ENCODE measurements at places on chromosomes 5 and 9.

DNA sequence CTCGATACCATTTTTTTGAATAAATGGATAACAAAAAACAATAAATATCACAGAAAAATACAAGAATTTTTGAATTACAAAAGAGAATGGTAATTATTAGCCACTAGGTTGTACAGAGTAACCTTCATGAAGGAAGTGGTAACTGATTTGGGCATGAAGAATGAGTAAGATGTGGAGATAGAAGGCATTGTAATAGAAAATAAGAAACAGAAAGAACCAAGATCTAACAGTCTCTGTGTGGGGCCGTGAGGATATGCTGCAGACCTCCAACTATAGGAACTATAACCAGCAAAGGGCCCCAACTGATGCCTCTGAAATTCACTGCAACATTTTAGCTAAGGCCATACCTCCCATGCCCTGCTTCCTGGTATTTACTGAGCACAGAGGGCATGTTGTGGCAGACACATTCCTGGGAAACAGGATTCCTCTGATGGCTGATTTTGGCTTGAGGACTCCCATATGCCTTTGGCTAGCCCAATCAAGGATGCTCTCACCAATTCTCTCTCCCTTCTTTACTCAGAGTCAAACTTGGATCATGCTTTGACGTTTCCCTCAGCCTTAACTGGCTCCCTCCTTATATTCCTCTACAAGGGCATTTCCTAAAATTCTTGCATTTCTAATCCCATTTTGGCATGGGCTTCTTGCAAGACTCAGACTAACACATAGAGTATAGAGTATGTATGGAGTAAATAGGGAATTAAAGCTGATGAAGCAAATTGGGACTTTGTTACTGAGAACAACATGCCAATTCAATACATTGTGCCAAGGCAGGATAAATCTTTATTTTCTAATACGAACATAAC is 208.9 kb downstream of the PDE4D start:
- DNase-seq, result no peak

DNA sequence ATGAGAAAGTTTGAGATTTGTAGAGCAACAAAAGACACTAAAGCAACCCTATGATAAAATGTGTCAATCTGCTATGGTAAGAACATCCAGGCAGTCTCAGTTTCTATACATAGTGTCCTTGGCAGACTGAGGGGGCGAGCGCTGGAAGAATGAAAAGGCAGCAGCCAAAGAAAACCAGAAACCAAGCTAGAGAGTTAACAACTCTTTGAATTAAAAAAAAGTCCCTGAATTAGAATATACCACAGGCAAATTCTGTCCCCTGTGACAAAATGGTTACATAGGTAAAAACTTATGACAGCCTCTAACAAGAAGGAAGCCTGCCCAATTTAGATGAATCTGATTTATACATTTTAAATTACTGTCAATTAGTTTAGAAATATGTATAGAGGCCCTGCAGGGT is 106.7 kb downstream of the OXCT1 start:
- DNase-seq, result no peak

- no peak for DNase-seq
These were observed 75.6 kb downstream of the RALGPS1 start for GRCh38 chr9:126989847-126990842.

- no peak for DNase-seq
These were observed 2.9 kb upstream of the ALDOB start for GRCh38 chr9:101438523-101438922.

GRCh38 chr5:32505756-32506155 is 61.2 kb upstream of the ZFR start:
- no peak for DNase-seq

- no peak for DNase-seq
These were observed 1.7 kb downstream of the DNM1 start for GRCh38 chr9:128204858-128205257.

GRCh38 chr9:93083592-93084470 is 12.2 kb upstream of the CARD19 start:
- no peak for DNase-seq

DNA sequence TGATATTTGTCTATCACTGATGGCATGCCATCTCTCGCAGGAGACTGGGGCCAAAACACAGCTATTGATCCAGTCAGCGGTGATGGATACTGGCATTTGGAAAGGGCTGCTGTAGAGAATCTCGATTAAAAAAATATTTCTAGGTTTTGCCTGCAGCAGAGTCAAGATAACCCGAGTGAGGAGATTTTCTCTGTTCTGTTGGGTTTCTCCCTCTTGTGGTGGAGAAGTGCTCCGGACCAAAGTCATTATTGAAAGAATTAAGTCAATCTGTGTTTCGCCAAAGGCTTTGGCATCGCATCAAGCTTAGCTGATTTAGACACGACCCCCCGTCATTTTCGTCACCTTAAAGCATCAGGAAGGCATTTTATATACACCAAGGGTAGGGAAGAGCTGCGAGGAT is 97.1 kb upstream of the IRX2 start:
- DNase-seq, result no peak

GRCh38 chr9:110528645-110529044 is 50.9 kb downstream of the SVEP1 start:
- DNase-seq, result no peak
